ENCODE measurements at places on chromosomes 12 and 14.

DNA sequence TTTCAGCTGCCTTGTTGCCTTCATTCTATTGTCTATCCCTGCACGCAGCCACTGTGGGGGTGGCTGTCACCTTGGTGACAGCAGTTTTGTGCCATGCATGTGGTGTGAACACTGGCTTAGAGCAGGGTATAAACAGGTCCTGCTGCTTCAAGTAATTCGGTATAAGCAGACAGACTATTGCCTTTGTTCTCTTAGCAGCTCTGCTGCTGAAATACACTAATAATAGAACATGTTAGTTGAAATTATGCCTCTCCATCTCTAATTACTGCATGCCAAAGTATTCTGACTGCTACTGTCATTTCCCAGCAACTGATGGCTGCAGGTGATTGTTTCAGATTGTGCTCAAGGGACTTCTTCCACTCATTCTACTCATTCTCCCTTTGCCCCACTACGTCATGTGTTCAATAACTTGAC is 34.6 kb downstream of the PTPRO start:
- DNase-seq = no peak

- no peak for DNase-seq
These were observed 454.8 kb downstream of the TMTC2 start for GRCh38 chr12:83141460-83141994.

DNA sequence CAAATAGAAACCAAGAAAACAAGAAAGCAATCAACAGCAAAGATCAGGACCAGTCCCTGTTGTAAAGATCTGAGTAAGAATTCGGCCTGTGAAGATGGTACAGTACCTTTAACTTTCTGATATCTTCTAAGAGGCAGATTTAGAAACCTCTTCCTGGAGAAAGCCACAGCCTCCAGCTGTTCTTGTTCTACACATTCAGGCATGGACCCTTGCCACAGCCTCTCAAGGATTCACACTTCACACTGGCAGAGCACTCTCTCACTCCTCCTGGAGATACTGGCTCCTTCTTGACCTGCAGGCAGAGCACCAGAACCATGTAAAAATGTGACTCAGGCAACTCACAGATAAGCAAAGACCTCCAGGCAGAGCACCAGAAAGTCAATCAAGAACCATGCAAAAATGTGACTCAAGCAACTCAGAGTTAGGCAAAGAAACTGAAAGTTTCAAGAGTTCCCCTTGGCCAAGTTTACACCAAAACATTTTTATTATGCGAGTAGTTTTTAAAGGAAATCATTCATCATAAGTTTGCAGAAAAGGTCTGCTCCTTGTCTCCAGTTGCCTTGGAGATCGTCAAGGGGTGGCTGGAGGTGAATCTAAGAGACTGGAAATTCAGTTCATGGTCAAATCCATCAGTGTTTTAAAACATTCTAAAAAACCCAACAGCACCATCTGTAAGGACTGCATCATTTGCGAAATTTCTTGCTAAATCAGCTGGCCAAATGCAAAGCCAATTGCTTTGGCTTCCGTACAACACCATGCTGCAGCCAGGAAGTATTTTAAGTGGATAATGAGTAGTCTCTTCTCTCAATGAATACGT is 119.3 kb upstream of the MDM1 start:
- peak; percentile 54 for DNase-seq

GRCh38 chr14:61101803-61102548 is 120.9 kb downstream of the SLC38A6 start:
- DNase-seq = peak; percentile 33

GRCh38 chr14:89185919-89186855 is 230.8 kb downstream of the FOXN3 start:
- DNase-seq = no peak

DNA sequence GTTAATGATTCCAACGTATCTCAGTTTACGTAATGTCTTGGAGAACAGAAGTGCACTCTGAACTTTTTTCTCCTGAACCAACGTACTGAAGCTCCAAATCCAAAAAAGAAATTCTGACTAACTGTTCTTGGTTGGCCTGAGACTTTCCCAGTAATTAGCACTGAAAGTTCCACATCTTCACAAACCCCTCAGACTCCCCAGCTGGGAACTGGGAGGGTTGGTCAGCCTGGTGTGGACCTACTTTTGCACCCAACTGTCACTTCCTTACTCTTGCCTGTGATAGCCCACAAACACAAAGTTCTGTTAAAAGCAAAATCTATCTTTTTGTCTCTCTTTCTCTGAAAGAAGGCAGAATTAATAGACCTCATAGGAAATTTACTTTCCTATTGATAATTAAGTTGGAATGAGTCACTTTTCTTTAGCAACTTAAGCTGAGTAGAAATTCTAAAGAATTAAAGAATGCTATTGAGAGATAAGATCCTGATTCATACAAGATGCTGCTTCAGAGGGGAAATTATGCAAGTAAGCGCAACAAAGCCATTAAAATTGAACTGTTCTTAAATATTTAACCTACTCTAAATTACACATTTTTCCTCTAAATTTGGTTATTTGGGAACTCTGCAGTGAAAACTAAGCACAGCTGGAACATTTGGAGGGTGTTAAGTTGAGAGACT is 155.0 kb downstream of the EPS8 start:
- DNase-seq = no peak

DNA sequence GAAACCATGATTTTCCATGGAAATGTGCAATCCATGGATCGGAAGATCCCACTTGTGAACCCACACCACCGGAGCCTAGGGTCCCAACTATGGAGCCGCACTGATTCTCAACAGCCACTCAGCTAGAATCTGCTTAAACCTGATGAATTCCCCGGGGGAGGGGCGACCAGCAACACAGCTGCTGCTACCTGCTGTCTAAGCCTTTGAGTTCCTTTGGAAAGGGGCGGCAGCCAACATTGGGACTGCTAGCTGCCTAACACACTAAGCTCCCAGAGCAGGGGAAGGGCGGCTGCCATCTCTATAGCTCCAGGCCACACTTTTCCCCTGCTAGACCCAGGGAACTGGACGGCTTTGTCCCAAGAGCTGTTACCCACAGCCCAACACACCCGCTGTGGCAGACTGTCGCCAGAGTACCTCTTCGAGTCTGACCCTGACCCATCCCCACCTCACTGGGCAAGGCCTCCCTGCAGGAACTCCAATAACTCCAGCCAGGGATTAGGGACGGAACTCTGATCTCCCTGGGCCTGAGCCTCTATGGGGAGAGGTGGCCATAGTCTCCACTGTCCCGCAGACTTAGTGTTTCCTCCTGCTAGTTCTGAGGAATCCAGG is 205.8 kb upstream of the SLC16A7 start:
- DNase-seq = no peak

DNA sequence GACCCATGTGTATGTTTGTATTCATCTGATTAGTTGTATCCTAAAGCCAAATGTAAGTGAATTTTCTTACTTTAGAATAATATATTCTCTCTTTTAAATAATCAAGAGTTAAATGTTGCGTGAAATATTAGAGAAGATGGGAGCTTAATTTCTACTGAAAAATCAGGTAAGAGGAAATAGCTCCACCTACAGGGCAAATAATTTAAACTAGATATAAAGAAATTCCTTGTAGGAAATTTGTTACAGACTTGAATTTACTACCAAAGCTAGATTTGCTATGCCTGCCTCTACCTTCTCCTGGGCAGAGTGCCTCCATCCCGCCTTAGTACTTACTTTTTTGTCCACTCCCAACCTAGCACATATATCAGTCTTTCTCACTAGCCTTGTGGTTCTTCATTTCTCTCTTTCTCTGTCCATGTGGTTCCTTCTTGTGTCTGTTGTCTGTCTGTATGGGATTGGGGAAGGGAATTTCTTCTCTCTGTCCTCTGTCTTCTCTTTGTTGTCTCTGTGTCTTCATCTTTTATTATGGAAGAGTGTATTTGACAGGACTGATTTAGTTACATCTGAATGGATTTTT is 44.7 kb downstream of the PALS1 start:
- DNase-seq = peak; percentile 46

- no peak for DNase-seq
These were observed 14.9 kb downstream of the CATSPERB start for GRCh38 chr14:91716999-91717398.

DNA sequence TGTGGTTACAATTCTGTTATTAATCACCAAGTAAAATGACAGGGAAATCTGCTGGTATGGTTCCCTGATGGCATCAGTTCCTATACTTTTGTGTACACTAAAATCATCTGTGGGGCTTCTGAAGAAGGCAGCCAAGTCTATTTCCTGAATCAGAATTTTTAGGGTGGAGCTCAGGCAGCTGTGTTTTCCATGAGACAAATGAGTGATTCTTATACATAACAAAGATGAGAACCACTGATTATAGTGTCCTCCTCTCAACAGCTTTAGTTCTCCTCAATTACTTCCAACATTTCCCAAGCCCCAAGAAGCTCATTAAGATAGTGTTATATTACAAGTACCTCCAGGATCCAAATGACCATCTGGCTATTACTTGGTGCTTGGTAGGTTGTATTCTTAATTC is 64.5 kb upstream of the USP44 start:
- DNase-seq = no peak

GRCh38 chr12:51687614-51688013 is 96.6 kb downstream of the SCN8A start:
- DNase-seq = no peak

GRCh38 chr12:85065837-85066482 is 29.8 kb downstream of the LRRIQ1 start:
- DNase-seq = no peak

DNA sequence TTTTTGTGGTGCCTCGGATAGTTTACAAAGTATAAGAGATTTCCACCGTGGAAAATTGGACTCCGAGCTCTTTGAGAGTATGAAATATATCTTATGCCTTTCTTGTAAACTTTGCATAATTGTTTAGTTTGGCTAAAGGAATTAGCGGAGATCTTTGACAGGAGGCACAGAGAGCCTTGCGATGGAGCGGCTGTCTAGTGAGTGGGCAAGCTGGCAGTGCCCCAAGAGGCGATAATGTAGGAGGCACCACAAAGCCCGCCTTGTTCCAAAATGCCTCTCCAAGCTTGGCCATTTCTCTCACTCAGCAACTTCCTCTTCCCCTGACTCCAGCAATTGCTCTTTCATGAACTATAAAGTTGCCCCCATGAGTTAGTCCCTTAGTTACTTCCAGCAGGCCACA is 270.1 kb upstream of the PRICKLE1 start:
- DNase-seq = no peak

DNA sequence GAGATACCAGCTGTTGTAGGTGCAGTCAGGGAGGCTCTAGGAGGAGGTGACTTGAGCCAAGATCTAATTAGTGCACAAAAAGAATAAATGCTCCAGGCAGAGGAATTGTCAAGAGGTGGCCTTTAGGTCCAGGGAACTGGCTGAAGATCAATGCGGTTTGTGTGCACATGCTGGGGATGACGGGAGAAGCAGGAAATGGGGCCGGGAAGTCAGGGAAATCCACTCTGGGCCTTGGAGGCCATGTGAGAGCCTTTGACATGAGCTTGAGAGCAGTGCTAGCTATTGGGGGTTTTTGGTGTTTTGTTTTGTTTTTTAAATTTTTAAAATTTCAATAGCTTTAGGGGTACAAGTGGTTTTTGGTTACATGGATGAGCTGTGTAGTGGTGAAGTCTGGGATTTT is 67.4 kb downstream of the MVK start:
- no peak for DNase-seq

DNA sequence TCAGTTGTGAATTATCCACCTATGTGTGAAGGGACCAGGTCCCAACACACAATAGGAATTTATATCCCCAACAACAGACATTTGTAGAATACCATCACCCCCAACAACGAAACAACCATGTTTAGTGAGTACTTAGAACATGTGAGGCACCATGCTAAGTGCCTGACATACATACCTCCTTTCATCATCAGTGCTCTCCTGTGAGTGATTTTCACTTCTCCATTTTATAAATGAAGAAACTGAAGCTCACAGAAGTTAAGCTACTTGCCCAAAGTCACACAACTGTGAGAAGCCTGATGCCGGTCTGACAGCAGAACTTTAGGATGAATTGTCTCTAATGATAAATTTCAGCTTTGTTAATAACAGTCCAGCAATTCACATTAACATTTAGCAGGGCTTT is 35.4 kb downstream of the SPTB start:
- no peak for DNase-seq

GRCh38 chr14:36660736-36661505 is 739 bp upstream of the PAX9 start:
- DNase-seq = no peak

GRCh38 chr12:109762673-109763191 is 49.1 kb downstream of the FAM222A start:
- DNase-seq = no peak

DNA sequence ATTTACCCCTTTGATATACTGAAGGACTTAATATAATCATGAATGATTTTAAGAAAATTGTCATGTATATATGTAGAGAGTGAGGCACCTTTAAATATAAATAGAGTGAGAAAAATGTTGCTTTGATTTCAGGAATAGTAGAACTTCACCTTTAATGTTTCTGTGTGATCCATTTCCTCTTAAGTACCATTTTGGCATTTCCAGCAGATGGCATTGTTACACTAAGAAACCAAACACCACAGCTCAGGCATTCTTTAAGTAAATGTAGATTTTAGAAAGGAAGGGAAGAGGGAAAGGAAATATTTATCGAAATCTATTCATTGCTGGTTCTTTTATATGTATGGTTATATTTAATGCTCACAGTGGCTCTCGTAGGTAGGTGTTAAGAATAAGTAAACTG is 556.7 kb upstream of the FBXO33 start:
- DNase-seq = peak; percentile 2

DNA sequence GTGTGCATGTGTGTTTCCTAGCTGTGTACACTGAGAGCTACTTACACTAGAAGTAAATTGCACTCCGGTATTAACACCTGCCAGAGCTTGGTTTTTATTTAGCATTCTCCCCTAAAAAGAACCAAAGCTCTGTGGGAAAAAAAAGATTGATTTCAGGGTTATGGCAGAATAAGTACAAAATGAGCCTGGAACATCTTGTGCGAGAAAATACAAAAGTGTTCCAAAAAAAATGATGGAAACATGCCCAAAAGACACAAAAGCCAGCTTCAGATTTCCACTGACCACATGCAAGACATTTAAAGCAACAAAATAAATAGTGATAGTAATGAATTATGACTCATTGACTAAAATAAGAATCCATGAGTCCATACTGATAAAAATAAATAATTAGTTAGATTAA is 188.3 kb downstream of the GXYLT1 start:
- no peak for DNase-seq

GRCh38 chr14:74620497-74620921 is 8.5 kb upstream of the LTBP2 start:
- DNase-seq = peak; percentile 20

GRCh38 chr14:95040708-95041476 is 116.4 kb downstream of the DICER1 start:
- DNase-seq = no peak

DNA sequence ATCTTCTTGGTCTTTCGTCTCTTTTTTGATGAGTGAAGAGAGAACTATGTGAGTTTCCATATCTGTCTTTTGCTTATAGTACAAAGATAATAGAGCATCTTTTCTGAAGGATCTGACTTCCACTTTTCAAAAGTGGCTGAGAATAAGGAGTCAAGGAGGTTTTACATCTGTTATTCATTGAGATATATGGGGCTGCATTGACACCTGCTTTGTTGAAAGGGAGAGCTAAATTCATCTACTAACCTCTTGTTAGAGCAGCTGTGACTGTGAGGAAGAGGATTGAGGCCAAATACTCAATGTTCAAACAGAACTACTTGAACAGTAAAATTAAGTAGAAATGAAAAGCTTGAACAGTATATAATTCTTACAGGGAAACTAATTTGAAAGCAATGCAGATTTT is 130.2 kb upstream of the ATP2B1 start:
- DNase-seq = no peak
